ENCODE measurements at places on chromosomes 4 and X. TPM values are rescaled to one million over a fixed set of nuclear protein-coding genes. Genes with fewer than 3 reads are reported as not detected.

GRCh38 chr4:2105559-2105958 lies 46.4 kb downstream of the NAT8L start:
- no peak for DNase-seq

GRCh38 chr4:170001745-170002267 lies 24.4 kb downstream of the MFAP3L start:
- no peak for DNase-seq

- DNase-seq: no peak
Measured at GRCh38 chr4:30002341-30002740, 717.8 kb upstream of the PCDH7 start.

GRCh38 chrX:9466736-9467135 lies 1.9 kb downstream of the TBL1X start:
- no peak for DNase-seq

GRCh38 chr4:181766061-181766548 lies 477.1 kb upstream of the TENM3 start:
- no peak for DNase-seq

- no peak for DNase-seq
Measured at GRCh38 chr4:160611181-160611580, 1508.3 kb downstream of the RAPGEF2 start.

DNA sequence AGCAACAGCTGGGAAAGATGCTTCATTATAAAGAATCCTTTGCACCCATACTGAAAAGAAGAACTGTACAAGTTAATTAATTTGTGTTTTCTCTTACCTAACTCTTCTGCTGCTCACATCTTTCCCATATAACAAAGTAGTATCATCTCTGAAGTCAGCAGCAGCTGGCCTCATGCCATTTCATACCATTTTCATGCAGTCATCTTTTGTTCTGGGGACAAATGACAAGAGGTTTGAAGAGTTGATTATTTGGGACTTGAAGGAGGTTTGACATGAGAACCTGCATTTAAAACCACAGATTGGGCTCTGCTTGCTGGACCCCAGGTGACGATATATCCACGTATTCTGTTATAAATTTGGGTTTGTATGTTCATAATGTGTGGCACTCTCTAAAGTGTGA lies 430.3 kb downstream of the SPRY1 start:
- DNase-seq: no peak

- no peak for DNase-seq
Measured at GRCh38 chr4:7159923-7160322, 32.4 kb upstream of the SORCS2 start.

- DNase-seq: no peak
Measured at GRCh38 chr4:176735300-176735699, 57.4 kb downstream of the VEGFC start.

- no peak for DNase-seq
Measured at GRCh38 chr4:150130933-150131332, 52.7 kb downstream of the DCLK2 start.

GRCh38 chr4:166143227-166143626 lies 270.2 kb downstream of the TLL1 start:
- DNase-seq: no peak

DNA sequence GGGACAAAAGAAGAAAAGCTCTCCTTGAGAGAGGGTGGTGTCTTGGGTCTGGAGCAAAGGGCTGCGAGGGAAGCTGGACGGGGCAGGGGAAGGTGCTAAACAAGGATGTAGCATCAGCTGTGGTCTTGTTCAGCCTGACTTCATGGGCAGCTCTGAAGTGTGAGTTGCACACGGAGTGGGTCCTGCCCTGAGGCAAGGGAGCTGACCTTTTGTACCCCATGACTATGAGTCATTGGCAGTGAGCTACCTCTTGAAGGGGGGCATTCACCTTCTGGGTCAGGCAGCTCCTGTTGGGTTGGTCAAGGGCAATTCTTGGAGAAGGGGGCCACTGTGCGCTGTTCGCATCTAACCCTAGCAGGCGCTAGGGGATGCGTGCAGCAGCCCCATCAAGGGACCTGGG lies 151.8 kb downstream of the SMIM20 start:
- no peak for DNase-seq

DNA sequence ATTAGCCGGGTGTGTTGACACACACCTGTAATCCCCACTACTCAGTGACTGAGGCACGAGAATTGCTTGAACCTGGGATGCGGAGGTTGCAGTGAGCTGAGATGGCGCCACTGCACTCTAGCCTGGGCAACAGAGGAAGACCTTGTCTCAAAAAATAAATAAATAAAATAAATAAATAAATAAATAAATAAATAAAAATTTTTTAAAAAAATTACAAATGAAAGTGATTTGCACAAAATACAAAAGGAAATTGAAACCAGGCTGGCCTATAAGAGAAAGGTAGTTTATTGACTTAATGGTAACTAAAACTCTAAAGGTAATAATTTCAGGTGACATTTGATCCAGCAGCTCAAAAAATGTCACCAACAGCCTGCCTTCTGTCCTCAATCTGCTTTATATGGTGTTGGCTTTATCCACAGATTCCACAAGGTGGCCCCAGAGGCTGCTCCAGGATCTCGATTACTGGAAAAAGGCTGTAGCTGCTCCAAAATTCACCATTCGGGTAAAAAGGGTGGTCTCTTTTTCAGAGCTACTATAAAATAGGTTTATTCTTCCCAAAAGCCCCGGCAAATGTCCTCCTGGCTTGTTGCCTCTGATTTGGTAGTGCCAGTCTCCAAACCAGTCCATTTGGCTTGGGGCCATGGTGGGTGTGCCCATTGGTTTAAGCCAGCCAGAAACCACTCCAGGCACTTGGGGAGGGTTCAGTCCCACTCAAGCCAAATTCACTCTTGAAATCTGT lies 61.4 kb upstream of the TRIM2 start:
- DNase-seq: peak; percentile 75

DNA sequence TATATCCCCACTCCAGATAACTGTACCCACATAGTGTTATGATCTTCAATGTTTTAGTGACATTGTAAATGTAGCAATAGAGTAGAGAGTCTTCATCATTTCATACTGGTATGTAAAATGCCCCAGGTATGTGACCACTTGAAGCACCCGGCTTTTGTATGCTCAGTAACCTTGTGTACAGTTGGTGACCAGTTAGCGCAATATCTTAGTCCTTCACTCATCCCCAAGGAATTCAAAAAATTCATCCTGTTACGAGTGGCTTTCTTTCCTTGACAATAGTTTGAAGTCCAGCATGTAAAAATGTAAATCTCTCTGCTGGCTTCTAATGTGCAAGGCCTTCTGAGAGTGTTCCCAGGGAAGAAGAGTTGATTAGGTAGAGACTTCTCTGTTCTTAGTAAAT lies 145.6 kb downstream of the ARX start:
- no peak for DNase-seq

DNA sequence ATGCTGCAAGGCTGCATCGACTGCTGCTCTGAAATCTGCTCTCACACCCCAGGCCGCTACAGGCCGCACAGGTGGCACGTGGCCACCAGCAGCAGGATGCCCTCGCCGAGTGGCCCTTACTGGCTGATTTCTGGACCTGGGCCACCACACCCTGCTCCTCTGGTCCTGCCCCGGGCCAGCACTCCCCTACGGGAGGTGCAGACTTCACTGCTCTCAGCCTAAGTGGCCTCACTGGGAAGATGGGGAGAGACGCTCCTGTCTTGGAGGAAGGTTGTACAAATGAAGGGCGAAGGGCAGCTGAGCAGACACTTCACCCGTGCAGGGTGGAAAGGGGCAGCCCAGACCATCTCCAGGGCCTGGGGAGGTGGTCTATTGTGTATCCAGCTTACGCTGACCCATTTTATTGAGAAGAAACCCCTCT lies 72.5 kb downstream of the ACOX3 start:
- no peak for DNase-seq

GRCh38 chr4:74218201-74218600 lies 60.3 kb downstream of the MTHFD2L start:
- no peak for DNase-seq

DNA sequence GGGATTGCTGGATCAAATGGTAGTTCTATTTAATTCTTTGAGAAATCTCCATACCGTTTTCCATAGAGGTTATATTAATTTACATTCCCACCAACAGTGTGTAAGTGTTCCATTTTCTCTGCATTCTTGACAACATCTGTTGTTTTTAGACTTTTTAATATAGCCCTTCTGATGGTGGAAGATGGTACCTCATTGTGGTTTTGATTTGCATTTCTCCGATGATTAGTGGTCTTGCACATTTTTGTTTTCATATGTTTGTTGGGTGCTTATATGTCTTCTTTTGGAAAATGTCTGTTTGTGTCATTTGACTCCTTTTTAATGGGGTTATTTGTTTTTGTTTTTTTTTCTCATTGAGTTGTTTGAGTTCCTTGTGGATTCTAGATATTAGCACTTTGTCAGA lies 75.3 kb upstream of the PUDP start:
- DNase-seq: no peak

- no peak for DNase-seq
Measured at GRCh38 chr4:175215657-175216056, 297.5 kb downstream of the ADAM29 start.

- no peak for DNase-seq
Measured at GRCh38 chr4:159142681-159143384, 40.0 kb downstream of the RAPGEF2 start.

- no peak for DNase-seq
Measured at GRCh38 chr4:146247356-146247755, 33.0 kb downstream of the REELD1 start.

DNA sequence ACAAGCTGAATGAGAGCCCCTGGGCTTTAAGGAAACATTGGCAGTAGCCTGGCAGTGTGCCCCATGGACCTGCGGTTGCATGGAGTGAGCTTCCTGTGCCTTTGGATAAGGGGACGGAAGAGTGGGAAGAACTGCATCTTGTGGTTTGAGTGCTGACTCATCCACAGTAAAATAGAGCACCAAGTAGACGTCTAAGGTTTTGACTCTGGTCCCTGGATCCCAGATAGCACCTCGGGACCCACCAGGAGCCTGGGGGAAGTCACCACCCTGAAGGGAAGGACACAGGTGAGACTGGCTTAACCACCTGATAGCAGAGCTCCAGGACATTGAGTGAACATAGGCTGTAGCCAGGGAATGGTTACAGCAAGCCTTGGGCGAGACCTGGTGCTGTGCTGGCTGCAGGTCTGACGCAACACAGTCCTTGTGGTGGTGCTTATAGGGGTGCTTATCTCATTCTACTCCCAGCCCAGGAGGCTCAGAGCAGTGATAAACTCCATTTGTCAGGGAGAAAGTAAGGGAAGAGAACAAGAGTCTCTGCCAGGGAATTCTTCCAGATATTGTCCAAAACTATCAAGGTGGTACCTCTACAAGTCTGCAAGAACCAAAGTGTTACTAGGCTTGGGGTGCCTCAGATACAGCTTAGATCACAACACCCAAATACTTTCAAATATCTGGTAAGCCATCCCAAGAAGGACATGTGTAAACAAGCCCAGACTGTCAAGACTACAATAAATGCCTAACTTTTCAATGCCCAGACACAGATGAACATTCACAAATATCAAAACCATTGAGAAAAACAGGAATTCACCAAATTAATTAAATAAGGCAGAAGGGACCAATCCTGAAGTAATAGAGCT lies 123.6 kb upstream of the TET2 start:
- no peak for DNase-seq

GRCh38 chr4:20761382-20761781 lies 61.1 kb downstream of the PACRGL start:
- DNase-seq: no peak

- DNase-seq: no peak
Measured at GRCh38 chr4:142817442-142817841, 28.7 kb downstream of the INPP4B start.

GRCh38 chr4:136731025-136731424 lies 801.3 kb downstream of the PCDH18 start:
- DNase-seq: no peak

DNA sequence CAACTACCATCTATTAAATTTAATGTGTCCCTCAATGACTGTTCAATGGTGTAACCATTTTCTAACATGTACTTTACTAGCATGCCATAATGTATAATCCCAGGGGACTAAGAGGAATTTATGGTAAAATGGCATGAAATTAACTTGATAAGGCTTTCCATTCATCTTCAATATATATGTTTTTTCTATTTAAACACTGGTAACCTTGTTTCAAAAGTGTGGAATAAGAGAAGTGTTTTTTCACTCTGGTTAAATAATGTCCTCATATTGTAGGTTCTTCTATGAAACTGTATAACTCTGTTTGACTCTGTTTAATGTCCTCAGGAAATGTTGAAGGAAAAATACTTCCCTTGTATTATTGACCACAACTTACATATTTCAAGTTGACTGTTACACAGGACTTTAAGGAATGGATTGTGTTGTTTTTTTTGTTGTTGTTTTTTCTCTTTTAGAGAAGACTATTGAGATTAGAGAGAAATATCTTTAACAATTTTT lies 113.8 kb upstream of the ARSJ start:
- DNase-seq: no peak

- DNase-seq: no peak
Measured at GRCh38 chrX:71285929-71286328, 2.5 kb downstream of the NONO start.

MAGEA6 gene
- not detected for total RNA-seq

CT45A5 gene
- not detected for total RNA-seq

HSFX4 gene
- total RNA-seq: not detected

ZDHHC9 gene
- total RNA-seq: 41.2 TPM

TMEM35A gene
- total RNA-seq: 40.6 TPM

SMR3B gene
- total RNA-seq: not detected

FGFR3 gene
- total RNA-seq: 25.5 TPM

TGIF2LX gene
- not detected for total RNA-seq

WDR17 gene
- 4.9 TPM for total RNA-seq

CTAG1B gene
- total RNA-seq: not detected

GJB1 gene
- 78.9 TPM for total RNA-seq

FRMD7 gene
- not detected for total RNA-seq

ALG13 gene
- total RNA-seq: 33.9 TPM

Data from mucosa of descending colon (tissue), 3 donors.